ENCODE measurements at places on chromosomes 13 and 19. TPM values are rescaled to one million over a fixed set of nuclear protein-coding genes. Genes with fewer than 3 reads are reported as not detected.

PSG11 gene
- not detected for total RNA-seq

ATP4A gene
- total RNA-seq, result not detected

- no peaks in the 10 kb centered on the region for H3K27me3 ChIP-seq
- no peak overlapping the region for H3K4me3 ChIP-seq
- H3K36me3 ChIP-seq, result peaks cover 7% of the 10 kb centered on the region
- H3K27ac ChIP-seq, result no peak overlapping the region
- DNase-seq, result no peak
These were observed 130.2 kb downstream of the MIPEP start for GRCh38 chr13:23758798-23759527.

PRR22 gene
- 6.7 TPM for total RNA-seq

HIPK4 gene
- not detected for total RNA-seq

- peaks cover 57% of the 10 kb centered on the region for H3K4me1 ChIP-seq
- peaks cover 24% of the 10 kb centered on the region for H3K36me3 ChIP-seq
- H3K27me3 ChIP-seq, result no peaks in the 10 kb centered on the region
- DNase-seq, result peak; percentile 49
- peak overlapping the region; percentile 55 for H3K4me3 ChIP-seq
- peak overlapping the region; percentile 66 for H3K27ac ChIP-seq
These were observed 27.0 kb downstream of the SAE1 start for GRCh38 chr19:47157431-47158321.

ZNF112 gene
- not detected for total RNA-seq

CYP2A7 gene
- total RNA-seq, result not detected
